ENCODE measurements at places on chromosomes 4 and X. TPM values are rescaled to one million over a fixed set of nuclear protein-coding genes. Genes with fewer than 3 reads are reported as not detected.

- no peak for DNase-seq
These were observed 68.2 kb upstream of the TMEM33 start for GRCh38 chr4:41866799-41867677.

ANXA10 gene
- total RNA-seq, result not detected

DNA sequence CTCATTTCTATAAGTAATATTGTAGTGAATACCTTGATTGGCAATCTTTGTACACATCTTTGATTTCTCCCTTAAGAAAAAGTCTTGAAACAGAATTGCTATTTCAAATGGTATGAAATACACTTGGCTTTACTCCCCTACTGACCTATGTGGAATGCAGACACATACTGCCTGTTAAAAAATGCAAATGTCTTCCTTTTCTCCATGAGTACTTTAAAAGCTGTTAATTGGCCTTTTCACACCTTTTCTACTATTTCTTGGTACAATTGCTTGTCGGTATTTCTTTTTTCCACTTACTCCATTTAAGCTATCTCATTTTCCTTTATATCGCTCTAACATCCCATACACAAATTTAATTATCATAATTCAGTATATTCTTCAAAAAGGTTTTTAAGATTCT, 87.2 kb downstream of the FRYL start:
- no peak for DNase-seq

STK26 gene
- total RNA-seq, result 65.2 TPM

GRCh38 chr4:163109967-163110366, 56.7 kb downstream of the NAF1 start:
- DNase-seq, result no peak

NDP gene
- total RNA-seq, result not detected

DNA sequence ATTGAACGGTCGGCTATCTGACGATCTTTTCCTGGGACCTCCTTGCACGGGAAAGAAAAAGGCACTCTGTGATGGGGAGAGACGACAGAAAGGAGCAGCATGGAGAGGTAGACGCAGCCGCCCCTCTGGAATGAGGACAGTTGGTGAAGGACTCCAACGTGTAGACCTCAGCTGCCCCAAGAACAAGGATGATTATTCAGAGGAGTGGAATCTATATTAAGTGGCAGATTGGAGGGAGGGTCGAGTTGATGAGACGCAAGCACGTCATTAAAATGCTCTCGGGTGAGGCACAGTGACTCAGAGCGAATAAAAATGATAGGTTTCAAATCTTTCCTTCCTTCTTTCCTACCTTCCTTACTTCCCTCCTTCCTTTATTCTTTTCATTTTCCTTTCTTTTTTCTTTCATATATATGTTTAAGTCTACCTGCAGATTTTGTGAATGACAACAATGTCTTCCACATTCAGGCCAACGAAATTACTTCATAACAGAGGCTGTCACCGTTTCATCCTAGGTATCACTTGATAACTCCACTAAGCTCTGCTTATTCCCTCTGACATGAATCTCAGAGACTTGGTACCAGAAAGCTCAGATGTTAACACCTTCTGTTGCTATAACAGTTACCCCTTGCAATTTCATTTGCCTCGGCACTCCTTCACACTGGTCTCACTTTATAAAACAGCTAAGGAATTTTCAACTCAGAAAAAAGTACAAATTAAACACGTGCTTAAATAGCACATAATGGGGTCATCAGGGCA, 110.0 kb upstream of the PPARGC1A start:
- DNase-seq, result no peak

FHIP1A gene
- total RNA-seq, result 26.9 TPM

DNA sequence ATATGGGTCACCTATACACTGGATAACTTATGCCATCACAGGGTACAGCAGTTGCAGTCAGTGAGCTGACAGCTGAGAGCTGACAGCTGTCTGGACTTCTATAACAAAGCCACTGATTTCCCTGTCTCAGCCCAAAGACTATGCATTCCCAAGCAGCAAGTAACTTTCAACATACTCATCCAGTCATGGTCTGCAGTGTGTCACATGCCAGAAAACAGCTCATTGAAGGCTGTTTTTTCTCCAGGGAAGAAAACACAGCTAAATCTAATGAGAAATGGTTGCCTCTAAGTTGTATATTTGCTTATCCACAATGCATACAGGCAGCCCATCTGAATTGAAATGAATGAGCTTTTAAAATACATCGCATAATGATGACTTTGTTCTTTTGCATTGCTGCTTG, 6.3 kb downstream of the KIAA1210 start:
- DNase-seq, result no peak

DNA sequence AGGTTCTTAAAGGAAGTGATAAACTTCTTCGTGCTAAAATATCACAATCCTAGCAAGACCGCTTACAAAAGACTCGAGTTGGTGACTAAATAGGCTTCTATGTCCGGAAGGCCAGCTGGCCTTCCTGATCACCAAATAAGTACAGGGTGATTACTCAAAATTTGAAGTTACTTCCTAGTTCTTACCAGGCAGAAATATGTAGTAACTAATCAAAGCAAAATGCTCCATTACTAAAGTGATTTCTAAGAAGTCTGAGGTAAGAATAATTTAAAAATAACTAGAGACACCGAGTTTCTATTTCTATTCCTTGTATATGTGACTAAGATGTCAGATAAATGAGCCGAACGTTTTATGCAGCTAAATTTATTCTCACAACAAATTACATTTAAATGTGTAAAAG, 62.2 kb downstream of the NSUN7 start:
- DNase-seq, result no peak

ZNF81 gene
- 12.2 TPM for total RNA-seq

DNASE1L1 gene
- total RNA-seq, result 12.7 TPM

GRCh38 chrX:119036107-119037029, 36.4 kb upstream of the CT47C1 start:
- DNase-seq, result no peak

GRCh38 chr4:28835501-28835900, 1884.7 kb upstream of the PCDH7 start:
- no peak for DNase-seq

DNA sequence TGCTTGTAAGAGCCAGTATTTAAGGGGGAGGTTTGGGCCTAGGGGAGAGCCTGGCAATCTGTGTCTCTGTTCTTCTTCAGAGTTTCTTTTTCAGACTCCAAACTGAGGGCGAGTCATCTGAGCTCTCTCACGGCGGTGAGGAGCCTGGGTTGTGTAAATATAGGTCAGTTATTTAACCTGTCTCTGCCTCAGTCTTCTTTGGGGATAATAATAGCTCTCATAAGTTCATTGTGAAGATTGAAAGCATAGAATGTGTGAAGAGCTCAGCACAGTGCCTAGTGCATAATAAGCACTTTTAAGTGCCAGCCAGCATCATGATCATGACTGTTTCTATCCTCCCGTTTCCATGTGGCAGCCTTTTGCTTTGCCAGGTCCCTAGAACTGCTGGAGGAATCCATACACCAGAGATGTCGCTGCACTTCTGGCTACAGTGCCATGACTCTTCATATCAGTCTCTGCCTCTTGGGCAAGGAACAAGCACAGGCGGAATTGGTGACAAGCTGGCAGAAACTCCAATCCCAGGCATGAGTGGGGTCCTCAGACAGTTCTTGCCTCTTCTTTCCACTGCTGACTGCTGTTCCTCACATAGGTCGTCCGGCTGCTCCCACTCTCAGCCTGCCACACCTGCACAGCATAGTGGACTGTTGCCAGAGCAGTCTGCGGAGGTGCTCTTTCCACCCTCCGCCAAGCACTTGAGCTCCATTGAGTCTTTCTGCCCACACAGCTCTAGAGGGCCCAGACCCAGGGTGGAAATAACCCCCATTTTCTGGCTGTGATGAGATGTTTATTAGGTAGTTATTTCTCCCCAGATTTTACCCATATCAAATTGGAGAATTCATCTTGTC, 103.7 kb upstream of the MAML3 start:
- no peak for DNase-seq

CFAP47 gene
- 1.5 TPM for total RNA-seq

DNA sequence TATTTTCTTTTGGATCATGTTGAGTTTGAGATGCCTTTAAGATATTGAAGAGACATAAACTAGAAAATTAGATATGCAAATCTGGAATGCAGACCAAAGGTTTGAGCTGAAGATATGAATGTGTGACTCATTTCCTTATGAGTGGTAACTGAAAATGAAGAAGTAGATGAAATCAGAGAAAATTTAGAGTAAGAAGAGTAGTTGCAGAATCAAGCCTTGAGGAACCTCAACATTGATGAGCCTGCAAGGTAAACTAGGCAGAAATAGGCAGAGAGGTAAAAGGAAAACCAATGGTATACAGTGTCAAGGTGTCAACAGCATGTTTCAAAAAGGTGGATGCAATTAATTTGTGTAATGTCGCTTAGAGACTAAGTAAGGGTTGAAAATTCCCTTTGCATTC, 142.8 kb downstream of the MOSPD2 start:
- no peak for DNase-seq

GRCh38 chr4:169070895-169071218, 60.8 kb upstream of the CBR4 start:
- DNase-seq, result no peak

GRCh38 chr4:129583868-129584267, 487.9 kb downstream of the C4orf33 start:
- DNase-seq, result no peak

GRCh38 chr4:178553201-178553600, 1111.0 kb upstream of the AGA start:
- no peak for DNase-seq

DNA sequence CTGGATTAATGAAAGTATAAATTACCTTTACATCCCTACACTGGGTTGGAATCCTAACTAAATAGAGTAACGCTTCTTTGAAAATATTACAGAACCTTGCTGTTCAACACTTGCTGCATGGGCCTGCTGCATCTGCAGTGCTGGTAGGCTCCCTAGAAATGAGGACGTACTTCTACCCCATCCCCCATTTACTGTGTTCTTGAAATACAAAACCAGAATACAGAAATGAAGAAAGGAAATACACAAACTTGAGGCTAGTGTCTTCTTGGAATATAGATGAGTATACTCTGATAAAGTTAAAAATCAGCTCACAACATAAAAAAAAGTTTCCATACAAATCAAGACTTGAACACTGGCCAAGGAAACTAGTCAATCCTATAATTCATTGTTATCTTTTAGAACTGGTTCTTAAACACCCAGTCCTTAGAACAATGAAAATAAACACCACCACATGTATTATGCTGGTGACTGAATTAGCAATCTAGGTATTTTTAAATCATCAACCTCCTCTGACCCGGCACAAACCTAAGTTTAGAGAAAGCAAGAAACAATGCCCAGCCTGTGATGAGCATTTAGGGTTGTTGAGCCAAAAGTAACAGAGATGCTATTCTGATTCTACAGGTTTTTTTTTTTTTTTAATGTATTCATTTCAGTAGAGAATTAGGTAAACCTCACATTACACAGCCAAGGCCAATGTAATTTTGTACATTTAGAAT, 49.7 kb downstream of the ATP8A1 start:
- no peak for DNase-seq

DNA sequence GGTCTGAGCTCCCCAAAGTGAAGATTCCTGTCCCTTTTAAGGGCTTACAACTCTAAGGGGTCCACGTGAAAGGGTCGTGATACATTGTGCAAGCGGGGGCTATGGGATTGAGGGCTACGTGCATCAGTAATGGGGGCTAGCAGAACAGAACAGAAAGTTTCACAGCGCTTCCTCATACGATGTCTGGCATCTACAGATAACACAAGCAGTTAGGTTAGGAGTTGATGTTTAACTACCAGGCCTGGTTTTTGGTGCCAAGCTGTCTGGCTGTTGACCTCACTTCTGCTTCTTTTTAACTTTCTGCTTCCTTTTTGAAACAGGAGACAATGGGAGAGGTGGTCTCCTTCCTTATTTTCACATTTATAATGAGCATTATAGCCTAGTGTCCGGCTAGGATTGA, 368.6 kb upstream of the CXorf51A start:
- DNase-seq, result no peak

- DNase-seq, result no peak
These were observed 14.5 kb upstream of the NALF2 start for GRCh38 chrX:69489625-69490024.

GRCh38 chrX:68942104-68942503, 113.3 kb downstream of the EFNB1 start:
- DNase-seq, result no peak

GRCh38 chr4:30122711-30123110, 597.5 kb upstream of the PCDH7 start:
- no peak for DNase-seq

DNA sequence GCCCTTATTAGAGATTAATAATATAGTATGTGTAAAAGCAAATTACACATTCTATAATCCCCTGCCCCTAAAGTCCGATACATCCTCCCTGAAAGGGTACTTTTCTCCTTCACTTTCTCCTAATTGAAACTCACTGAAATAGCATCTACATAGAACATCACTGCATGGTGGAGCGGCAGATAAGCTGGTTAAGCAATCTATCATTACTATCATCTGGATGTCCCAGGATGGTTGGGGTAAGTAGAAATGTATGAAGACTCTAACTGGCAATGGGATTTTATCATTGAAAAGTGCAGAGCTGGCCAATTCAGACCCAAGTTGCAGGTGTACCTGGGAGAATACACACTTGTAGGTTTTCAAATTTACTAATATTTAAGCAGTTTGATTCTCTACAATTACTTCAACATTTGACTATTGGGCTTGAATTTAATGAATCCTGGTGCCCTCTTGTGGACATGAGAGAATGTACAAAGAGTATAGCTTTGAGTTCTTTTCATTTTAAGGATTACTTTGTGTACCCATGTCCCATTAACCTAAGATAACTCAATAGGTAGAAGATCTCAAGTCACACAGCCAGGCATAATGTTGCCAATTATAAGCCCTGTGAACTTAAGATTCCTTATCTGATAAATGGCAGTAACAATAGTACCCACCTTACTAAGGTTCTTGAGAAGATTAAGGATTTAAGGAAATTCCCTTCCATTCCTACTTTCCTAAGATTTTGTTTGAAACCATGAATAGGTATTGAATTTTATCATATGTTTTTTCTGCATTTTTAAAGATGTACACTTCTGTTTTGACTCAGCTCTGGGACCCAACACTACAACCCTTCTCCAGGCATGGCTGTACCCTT, 69.8 kb downstream of the SHROOM3 start:
- no peak for DNase-seq

DNA sequence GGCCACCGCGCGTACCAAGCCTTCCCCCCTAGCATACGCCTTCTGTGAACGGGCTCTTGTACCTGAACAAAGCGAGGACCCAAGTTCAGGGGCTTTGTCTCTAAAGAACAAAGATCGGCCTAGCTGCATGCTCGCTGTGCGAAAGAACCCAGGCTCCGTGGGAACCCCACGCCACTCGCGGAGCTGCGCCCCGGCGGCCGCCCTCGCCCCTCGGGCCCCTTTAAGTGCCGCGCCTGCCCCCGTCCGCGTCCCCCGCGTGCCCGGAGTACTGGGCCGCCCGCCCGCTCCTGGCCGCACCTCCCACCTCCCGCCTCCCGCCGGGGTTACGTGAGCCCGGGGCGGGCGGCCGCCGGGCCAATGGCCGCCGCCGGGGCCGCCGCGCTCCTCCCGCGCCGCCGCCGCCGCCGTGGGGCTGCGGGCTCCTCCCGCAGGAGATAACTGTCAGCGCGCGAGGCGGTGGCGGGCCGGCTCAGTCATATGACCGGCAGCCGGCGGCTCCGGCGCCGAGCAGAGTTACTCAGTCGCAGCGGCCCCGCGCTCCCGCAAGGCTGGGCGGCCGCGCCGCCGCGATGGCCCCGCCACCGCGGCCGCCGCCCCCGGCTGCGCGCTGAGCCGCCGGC, at the start of gene FNIP2:
Gene FNIP2, plus strand, starts transcription at position 472 of the 620 bp plus-strand sequence. CDS start 187 bp downstream, outside the sequence.
- DNase-seq, result peak; percentile 59

- DNase-seq, result no peak
These were observed 27.7 kb downstream of the NHSL2 start for GRCh38 chrX:71938371-71938770.
